ENCODE measurements at places on chromosomes 5 and 9.

- no peak for DNase-seq
Observed at GRCh38 chr9:132451276-132451675, 41.3 kb downstream of the CFAP77 start.

DNA sequence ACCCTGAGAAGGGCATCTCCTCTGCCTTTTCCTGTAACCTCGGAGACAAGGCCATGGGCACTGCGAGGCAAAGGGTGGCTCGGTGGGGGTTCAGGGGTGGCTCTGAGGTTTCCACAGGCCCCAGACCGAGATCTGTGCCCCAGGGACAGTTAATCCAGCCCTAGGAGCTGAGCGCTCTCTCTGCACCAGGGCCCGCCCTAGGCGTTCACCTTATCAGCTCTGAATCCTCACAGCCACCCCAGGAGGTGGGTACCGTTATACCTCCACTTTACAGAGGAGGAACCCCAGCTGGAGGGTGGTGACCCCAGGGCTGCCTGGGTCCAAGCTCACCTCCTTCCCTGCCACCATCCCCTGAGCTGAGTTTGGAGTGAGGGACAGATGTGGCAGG, 2.3 kb upstream of the ENG start:
- no peak for DNase-seq

GRCh38 chr5:159163027-159163700, 46.2 kb downstream of the RNF145 start:
- DNase-seq = peak; percentile 11

GRCh38 chr5:73388740-73389139, 59.8 kb downstream of the FOXD1 start:
- no peak for DNase-seq

DNA sequence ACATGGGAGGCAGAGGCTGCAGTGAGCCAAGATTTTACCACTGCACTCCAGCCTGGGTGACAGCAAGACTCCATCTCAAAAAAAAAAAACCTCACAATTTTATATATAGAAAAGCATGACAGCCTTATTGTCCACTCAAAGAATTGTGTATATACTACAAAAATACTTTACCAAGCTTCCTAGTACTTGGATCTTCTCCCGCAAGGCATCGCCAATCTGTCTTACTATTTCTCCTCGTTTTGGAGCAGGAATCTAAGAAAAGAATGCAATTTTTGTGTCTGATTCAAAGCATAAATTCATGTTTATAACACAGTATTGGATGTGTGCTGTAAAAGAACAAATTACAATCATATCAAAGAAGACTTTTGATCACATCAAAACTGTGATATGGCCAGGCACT, 11.3 kb downstream of the ALDH7A1 start:
- DNase-seq = no peak

- no peak for DNase-seq
Observed at GRCh38 chr9:5895782-5896181, 5.1 kb downstream of the MLANA start.

- no peak for DNase-seq
Observed at GRCh38 chr5:173622183-173623047, 6.0 kb upstream of the BOD1 start.

- DNase-seq = no peak
Observed at GRCh38 chr9:130626249-130626996, 38.0 kb upstream of the PRDM12 start.

DNA sequence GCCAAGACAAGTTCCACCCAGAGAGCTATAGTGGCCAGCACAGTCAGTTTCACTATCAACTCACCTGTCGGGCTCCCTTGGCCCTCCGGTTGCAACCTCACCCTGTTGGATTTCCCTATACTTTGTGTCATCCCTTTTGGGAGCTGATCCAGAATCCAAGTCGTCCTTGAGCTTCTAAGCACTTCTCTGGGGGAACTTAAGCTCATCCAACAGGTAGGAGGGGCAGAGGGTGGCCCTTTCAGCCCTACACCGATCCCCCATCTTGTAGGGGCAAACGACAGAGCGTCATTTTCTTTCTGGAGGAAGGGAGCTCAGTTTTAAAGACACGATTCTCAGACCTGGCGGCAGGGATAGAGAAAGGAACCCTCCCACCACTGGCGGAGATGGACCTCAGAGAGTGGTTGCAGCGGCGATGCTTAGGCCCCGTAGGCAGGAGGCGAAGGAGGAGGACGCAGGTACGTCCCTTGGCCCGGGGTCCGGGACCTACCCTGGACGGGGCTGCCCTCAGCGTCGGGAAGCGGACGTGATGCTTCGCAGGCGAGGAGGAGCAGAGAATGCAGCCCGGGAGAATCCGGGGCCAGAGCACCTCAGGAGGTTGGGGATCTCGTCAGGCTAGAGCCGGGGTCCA, 519 bp downstream of the ZER1 start:
- no peak for DNase-seq

GRCh38 chr9:133509179-133510083, 15.3 kb downstream of the MYMK start:
- DNase-seq = no peak

DNA sequence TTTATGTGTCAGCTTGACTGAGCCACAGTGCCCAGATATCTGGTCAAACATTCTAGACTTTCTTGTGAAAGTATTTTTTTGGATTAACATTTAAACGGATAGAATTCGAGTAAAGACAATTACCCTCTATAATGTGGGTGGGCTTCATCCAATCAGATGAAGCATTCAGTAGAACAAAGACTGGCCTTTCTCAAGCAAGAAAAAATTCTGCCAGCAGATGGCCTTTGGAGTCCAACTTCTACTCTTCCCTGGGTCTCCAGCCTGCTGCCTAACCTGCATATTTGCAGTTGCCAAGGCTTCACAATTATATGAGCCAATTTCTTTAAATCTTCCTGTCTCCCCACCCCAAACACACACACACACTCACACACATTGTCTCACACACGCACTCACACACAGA, 86.4 kb downstream of the MED10 start:
- no peak for DNase-seq

- no peak for DNase-seq
Observed at GRCh38 chr5:38555354-38556087, 925 bp downstream of the LIFR start.

DNA sequence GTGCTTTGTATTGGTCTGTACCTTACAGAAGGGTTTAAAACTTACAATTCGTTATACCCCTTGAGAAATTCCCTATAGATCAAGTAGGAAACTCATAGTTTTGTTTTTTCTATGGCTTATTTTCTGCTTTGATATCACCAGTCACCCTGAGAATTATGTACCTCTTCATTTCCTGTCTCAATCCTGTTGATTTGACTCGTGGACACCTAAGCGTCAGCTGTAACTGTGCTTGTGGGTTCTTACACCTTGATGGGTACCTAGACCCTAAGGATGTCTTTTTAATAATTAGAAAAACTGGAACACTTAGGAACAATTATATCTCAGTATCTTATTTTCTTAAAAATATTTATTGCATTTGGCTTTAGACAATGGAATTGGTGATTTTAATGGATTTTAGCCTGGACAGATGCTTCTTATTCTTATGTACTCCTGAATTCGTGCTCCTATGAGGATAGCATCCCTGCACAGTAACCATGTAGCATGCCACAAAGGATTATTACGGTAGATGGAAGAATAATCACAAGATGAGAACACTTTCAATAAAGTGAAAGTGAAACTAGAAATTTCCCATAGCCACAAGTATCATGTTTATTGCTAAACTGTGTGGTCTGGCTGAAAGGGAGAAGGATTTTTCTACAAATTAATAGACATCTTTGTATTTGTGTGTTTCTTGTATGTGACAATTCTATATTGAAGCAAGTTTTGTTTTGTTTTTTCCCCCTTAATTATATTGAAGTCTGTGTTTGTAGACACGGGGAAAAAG, 1920.3 kb upstream of the WWC1 start:
- no peak for DNase-seq

DNA sequence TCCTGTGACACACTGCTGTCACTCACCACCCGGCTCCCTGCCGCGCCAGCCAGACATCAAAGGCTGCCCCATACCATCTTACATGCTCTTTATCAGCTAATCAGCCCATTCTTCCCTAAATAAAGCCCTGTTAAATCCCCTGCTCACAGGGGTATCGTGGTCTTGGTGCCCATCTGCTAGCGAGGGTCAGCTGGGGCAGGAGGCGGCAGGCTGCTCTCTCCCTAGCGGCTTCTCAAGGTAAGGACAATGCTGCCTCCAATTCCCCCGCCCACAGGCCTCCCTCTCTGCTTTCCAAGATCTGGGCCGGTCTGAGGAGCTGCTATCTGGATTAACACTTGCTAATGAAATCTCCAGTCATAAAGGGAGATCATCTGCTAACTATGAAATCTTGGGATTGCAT, 26.8 kb downstream of the BARHL1 start:
- DNase-seq = no peak

DNA sequence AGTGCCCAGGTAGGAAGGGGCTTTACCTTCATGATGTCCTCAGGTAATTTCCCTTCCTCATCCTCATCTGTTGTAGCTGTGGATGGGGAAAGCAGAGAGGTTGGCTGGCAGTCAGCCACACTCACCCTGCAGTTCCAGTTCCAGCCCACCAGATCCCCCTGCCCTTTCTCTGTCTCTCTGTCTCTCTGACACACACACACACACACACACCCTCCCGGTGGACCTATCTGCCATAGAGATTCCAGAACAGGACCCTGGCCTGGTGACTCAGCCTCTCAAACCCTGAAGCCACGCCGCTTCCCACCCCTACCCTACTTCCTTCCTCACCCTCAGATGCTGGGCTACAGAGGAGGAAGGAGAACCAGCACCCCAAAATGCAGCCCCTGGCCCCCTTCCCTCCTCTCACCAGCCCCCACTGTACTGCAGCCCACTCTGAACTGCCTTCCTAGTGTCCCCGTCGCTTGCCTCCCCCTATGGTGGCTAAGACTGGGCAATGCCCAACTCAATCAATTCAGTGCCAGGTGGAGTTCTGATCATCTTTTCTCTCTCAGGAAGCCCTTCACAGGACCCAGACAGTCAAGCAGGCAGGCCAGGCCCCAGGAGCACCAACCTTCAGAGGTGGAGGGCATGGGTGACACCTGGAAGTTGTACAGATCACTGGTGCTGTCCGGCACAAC, 4.8 kb downstream of the IRF1 start:
- DNase-seq = no peak

DNA sequence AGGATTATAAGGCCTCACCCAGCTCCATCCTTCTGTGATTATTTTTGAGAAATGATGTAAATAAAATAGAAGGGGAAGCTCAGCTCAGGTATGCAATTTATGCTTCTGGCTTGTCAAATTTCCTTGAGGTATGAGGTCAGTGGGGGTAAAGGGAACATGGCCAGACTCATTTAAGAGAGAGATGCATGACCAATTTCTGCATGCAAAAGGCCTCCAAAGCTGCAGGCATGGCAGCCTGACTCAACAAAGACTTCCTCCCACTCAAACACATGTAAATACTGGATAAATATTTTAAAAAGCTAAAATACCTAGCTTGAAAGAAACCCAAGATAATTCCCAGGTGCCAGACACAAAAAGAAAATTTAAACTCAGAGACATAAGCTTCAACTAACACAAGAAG, 101.4 kb upstream of the SLC1A3 start:
- no peak for DNase-seq

GRCh38 chr9:134325813-134326723, at the start of gene RXRA:
Gene RXRA, plus strand, starts transcription at chr9:134326455. Its CDS starts 177 bp downstream, at chr9:134326632.
- peak; percentile 70 for DNase-seq

GRCh38 chr5:16918891-16919671, 17.0 kb downstream of the MYO10 start:
- DNase-seq = no peak

DNA sequence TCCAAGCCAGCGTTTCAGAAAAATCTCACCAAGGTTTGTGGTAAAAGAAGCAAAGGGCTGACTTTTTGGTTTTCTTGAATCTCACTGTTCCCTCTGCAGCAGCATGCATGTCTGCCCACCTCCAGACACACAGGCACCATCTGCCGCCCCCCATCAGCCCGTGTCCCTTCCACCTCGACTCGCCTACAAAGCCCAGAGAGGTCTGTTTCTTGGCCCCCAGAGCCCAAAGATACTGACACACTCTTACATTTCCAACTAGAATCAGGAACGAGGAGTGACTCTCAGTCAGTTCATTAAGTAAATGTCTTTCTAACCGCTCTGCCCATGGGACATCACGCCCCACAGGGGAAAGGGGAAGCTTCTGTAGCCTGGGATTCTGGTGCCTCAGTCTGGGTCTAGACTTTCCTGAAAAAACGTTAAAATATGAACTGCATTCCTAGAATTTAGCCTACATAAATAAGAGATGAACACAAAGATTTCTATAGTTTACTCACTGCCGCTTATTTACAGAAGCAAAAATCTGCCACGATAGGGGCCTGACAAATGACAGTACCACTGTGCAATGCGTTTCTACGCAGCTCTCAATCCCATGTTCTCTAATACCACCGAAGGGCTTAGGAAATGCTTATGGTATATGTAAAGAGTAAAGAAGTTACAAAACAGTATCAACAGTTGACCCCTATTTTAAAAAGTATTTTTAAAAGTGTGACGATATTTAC, 4.1 kb downstream of the IL4 start:
- no peak for DNase-seq

- no peak for DNase-seq
Observed at GRCh38 chr5:113804264-113804663, 290.8 kb downstream of the YTHDC2 start.

GRCh38 chr9:97866848-97867247, 13.8 kb downstream of the FOXE1 start:
- DNase-seq = no peak

DNA sequence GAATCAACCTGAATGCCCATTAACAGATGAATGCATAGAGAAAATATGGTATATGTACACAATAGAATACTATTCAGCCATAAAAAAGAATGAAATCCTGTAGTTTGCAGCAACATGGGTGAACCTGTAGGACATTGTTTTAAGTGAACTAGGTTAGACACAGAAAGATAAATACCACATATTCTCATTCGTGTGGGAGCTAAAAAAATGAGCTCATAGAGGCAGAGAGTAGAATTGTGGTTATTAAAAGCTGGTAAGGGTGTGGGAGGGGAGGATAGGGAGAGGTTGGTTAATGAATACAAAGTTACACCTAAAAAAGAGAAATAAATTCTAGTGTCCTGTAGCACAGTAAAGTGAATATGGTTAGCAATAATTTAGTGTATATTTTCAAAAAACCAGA, 23.5 kb downstream of the PTTG1 start:
- no peak for DNase-seq
